ENCODE measurements at places on chromosomes 2 and 18.

GRCh38 chr2:241308267-241308666, 7.2 kb downstream of the HDLBP start:
- no peak for DNase-seq

GRCh38 chr2:146669735-146670134, 1175.1 kb upstream of the ACVR2A start:
- no peak for DNase-seq

GRCh38 chr2:205822579-205822978, 140.3 kb downstream of the NRP2 start:
- no peak for DNase-seq

DNA sequence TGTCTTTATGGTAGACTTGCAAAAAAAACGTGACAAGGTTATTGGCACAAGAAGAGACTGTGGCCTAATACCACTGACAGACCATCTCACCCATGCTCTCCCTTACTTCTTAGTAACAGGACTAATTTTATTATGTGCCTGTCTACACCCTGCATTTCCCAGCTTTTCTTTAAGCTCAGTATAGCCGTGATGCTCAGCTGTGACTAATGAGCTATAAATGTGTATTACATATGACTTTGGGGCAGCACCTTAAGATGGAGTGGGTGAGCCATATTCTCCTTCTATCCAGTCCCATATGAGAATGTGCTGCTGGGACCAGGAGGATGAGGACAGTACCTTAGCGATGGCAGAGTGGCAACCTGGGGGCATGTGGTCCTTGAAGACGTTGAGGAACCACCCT, 293.5 kb downstream of the RNF144A start:
- no peak for DNase-seq

DNA sequence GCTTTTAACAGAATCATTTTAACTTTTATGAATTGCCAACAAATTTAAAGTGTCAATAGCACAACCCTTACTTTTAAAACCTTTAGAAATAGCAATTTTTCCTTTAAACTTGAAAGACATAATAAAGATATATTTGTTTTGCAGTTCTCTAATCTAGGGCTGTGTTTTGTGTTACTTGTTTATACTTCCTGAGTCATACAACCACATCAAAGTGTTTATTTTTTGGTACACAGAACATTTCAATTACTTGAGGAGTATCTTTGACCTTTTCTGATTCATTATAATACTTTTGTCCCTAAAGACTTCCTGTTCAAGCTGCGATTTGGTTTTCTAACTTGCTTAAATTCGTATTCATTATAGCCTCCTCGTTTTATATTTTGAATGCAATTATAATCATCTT, 21.8 kb downstream of the TYW5 start:
- DNase-seq = no peak

DNA sequence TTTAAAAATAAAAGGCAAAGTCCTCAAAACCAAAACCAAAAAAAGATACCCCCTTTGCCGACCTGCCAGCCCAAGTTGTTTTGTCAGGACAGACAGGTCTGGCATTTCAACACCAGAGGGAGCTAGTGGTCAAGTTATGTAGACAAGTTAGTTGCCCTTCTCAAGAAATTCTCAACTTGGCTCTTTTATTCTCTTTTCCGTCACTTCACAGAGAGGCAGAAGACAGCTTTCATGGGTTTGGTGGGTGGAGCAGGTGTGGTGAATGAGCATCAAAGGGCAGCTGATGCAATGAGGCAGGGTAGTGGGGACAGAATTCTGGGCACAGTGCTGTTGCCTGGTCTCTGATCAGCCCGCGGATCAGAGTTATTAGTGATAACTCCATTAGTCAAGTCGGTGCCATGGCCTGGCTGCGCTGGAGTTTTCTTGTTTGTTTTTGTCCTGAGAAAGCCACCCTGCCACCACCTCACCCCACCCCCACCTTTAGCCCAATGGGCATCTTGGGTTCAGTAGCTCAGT, 303.7 kb upstream of the EPAS1 start:
- peak; percentile 54 for DNase-seq

GRCh38 chr18:55508651-55509050, 79.3 kb downstream of the TCF4 start:
- no peak for DNase-seq

DNA sequence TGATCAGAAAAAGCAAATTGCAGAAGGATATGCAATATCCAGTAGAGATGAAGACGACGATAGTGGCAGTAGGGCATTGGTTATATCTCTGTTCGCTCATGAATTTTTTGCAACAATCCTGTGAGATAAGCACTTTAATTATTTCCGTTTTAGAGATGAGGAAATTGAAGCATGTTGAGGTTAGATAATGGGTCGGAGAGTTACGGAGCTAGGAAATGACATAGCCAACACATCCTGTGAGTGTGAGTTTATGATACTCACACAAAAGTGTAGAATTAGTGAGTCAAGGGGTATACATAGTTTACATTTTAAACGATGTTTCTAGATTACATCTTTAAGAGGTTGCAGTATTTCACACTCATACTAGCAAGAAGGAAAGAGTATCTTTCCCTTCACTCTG, 123.1 kb upstream of the ARL4C start:
- DNase-seq = no peak

GRCh38 chr2:226953206-226953605, 117.4 kb downstream of the RHBDD1 start:
- DNase-seq = no peak

DNA sequence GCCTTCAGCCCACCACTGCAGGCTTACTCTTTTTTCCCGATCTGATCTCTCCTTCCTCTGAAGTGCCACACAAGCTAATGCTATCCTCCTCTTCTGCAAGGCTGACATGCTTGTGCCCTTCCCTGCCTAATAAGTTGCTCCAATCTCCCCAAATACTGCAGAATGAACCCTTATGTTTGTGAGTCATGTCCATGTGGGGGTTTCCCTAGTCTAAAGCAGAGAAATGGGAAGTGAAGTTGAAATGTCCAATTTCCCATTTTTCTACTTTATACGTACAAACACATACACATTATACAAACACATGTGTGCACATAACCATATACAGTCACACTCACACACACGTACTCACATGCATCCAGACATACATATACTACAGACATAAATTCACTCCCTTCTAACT, 288.1 kb upstream of the CELF4 start:
- DNase-seq = no peak

GRCh38 chr2:128714851-128715312, 396.2 kb upstream of the HS6ST1 start:
- DNase-seq = no peak

GRCh38 chr2:67416136-67416535, 19.0 kb downstream of the ETAA1 start:
- DNase-seq = no peak

DNA sequence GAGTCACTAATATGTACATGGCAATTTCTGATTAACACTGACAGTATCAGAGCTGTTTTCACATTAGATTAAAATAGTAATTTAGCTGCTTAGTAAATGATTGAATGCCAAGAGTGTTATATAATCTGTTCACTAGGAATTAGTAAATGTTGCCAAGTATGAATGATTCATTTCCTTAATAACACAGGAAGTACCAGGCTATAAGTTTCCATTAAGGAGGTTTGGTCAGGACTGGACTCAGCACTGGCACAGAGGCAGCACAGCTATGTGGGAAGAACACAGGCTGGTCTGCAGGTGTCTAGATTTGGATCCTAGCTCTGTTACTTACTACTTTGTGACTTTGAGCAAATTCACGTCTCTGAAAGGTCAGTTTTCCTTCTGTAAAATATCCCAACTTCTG, 97.2 kb downstream of the TDRD15 start:
- DNase-seq = no peak

- DNase-seq = peak; percentile 2
Measured at GRCh38 chr2:104447831-104448434, 406.0 kb upstream of the POU3F3 start.

- DNase-seq = no peak
Measured at GRCh38 chr18:12076424-12077140, 17.1 kb upstream of the ANKRD62 start.

- DNase-seq = no peak
Measured at GRCh38 chr2:141199711-141200110, 931.1 kb downstream of the LRP1B start.

DNA sequence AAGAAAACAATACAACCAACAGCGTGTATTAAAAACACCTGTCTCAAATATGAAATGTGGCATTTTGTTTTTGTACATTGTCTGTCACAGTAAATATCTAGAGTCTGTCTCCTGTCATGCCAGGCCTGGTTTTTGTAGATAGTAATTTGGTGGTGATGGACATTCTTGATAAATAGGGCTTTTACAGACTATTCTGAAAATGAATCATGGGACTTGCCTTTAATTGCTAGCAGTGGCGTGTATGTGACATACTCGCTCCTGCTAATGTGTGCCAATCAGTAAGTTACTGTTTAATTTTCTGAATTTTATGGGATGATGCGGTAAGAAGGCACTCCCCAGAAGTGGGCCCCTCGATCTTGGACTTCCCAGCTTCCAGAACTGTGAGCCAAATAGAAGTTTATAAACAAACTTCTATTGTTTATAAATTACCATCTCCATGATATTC, 83.7 kb downstream of the TANC1 start:
- DNase-seq = no peak

GRCh38 chr18:41113885-41114482, 841.0 kb upstream of the PIK3C3 start:
- no peak for DNase-seq

DNA sequence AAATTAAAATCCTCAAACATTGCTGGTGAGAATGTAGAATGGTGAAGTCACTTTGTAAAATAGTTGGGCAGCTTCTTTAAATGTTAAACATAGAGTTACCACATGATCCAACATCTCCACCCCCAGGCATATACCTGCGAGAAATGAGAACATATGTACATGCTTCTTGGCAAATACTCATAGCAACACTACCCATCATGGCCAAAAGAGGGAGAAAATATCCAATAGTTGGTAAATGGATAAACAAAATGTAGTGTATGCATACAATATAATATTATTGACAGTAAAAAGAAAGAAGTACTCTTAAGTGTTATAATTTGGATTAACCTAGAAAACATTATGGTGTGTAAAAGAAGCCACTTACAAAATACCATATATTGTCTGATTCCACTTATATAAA, 185.9 kb downstream of the CDH7 start:
- DNase-seq = no peak

- DNase-seq = no peak
Measured at GRCh38 chr18:73283788-73284187, 416.0 kb upstream of the NETO1 start.

- no peak for DNase-seq
Measured at GRCh38 chr2:109210431-109211200, 81.6 kb downstream of the SH3RF3 start.

DNA sequence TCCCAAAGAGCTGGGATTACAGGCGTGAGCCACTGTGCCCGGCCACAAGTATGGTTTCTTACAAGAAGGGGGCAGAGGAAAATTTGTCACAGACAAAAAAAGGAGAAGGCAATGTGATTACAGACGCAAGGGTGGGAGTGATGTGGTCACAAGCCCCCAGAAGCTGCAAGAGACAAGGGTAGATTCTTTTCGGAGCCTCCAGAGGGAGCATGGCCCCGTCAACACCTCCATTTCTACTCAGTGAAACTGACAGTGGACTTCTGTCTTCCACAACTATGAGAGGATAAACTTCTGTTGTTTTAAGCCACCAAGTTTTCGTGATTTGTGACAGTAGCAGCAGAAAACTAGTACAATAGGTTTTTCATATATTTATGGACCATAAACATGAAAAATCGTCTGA, 2.1 kb upstream of the TCF7L1 start:
- no peak for DNase-seq

DNA sequence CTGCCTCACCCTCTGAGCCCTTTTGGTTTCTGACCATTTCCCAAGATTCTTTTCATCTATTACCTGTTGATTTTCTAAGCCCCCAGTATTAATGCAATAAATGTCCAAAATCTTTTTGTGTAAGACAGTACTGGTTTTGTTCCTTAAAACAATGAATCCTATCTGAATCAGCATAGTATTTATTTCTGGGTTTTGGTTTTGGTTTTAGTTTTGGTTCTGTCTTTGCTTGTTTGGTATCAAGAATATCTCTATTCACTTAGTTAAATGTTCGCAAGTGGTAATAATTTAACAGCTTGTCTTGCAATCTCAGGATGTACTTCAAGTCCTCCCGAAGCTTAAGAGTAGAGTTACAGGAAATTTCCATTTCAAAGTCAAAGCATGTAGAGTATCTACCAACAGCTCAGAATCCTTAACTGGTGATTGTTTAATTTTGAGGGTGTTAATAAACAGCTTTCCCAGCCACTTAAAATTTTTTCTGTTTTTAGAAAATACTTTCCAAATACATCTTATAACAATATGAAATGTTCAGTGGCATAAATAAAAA, 67.7 kb upstream of the NEDD4L start:
- DNase-seq = no peak

- DNase-seq = peak; percentile 23
Measured at GRCh38 chr2:162261032-162261945, 18.0 kb upstream of the FAP start.

GRCh38 chr2:186737732-186738508, 44.1 kb downstream of the FAM171B start:
- no peak for DNase-seq

- DNase-seq = peak; percentile 21
Measured at GRCh38 chr2:62038975-62039771, 133.7 kb downstream of the COMMD1 start.

GRCh38 chr2:184904991-184905390, 306.7 kb downstream of the ZNF804A start:
- no peak for DNase-seq

DNA sequence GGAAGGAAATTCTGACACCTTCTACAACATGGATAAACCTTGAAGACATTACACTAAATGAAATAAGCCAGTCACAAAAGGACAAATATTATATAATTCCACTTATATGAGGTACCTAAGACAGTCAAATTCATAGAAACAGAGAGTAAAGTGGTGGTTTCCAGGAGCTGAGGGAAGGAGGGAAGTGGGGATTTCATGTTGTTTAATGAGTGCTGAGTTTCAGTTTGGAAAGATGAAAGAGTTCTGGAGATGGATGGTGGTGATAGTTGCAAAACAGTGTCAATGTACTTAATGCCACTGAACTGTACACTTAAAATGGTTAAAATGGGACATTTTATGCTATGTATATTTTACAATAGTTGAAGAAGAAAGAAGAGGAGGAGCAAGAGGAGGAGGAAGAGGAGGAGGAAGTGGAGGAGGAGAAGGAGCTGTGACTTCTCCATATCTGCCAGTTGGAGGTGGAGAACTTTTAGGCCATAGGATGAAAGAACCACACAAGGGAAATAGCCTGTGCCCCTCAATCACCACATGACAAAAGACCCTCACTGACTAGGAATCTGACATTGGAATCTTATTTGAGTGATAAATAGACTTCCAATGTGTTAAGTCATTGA, 55.3 kb upstream of the LGALSL start:
- no peak for DNase-seq

GRCh38 chr2:182355815-182356214, 71.0 kb downstream of the PDE1A start:
- no peak for DNase-seq

- DNase-seq = peak; percentile 43
Measured at GRCh38 chr2:46615986-46616485, 136.7 kb downstream of the TMEM247 start.

- DNase-seq = no peak
Measured at GRCh38 chr2:190584980-190585661, 50.6 kb upstream of the NEMP2 start.

Data from CD4-positive, alpha-beta T cell treated with Interferon alpha-2 for 1 hour (primary cell).